ENCODE measurements at places on chromosomes 16 and 17.

GRCh38 chr17:42345396-42346073 lies 42.7 kb downstream of the STAT3 start:
- peak; percentile 71 for DNase-seq

DNA sequence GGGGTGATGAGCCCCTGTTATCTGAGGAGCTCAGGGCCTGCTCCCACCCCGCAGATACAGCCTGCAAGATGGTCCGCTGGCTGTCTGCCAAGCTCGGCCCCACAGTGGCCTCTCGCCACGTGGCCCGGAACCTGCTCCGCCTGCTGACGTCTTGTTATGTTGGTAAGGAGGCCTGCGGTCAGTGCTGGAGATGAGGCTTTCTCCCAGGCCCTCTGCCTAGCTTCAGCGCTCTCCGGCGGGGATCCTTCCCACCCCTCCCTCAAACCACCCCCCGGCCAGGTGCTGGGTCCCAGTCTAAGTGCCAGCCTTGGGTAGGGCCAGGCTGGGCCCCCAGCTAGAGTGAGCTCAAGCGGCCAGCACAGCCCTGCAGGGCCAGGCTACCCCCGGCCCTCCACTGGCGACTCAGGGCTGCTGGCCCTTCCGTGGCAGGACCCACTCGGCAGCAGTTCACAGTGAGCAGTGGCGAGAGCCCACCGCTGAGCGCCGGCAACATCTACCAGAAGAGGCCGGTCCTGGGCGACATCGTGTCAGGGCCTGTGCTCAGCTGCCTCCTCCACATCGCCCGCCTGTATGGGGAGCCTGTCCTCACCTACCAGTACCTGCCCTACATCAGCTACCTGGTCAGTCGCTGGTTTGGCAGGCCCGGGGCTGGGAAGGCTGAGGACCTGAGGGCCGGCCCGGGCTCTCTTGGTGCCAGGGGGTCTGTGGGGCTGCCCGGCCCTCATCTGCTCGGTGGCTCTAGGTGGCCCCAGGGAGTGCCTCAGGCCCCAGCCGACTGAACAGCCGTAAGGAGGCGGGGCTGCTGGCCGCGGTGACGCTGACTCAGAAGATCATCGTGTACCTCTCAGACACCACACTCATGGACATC lies 6.1 kb downstream of the WDR81 start:
- DNase-seq: no peak

GRCh38 chr16:17205279-17206211 lies 265.2 kb downstream of the XYLT1 start:
- DNase-seq: peak; percentile 40

DNA sequence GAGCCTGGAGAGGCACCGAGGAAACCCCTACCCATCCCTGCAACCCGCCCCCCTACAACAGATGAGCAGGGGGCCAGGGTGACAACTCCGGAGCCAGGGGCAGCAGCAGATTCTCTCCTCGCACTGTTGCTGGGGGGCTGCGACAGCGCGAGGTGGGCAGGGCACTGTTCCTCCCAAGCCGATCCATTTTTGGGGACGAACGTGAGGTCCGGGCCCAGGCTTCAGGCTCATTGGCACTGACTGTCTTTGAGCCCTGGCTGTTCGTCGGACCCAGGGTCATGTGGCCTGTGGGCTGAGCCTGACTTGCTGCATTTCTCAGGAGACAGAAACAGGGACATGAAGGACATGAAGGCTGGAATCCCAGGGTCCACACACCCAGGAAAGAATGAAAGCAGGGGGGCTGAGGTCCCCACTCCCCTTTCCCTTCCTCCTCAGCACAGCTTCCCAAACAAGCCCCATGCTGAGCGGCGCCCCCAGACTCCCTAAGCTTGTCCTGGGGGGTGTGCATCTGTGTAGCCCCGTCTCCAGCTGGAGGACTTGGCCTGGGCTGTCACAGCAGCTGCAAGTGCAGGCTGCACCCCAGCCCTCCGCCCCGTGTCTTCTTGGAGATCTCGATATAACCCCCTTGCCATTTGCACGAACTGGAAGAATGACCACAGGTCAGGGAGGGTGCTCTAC lies 18.7 kb downstream of the CEP295NL start:
- peak; percentile 87 for DNase-seq

GRCh38 chr17:35730400-35731005 lies 936 bp upstream of the RASL10B start:
- no peak for DNase-seq

- DNase-seq: no peak
Measured at GRCh38 chr17:8467527-8467926, 31.8 kb downstream of the NDEL1 start.

- DNase-seq: no peak
Measured at GRCh38 chr17:16463358-16464302, 28.4 kb downstream of the LRRC75A start.

DNA sequence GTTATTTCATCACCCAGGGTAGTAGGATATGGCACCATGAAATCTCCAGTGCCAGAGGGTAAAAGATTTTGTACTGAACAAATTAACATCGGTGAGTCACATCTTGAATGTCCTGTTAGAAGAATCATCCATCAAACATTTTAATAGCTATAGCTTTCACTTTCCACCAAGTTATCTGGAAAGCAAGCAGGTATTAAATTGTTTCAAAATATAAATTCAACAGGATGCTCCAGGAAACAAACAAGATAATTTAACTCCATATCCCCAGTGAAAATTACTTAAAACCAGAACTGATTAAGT lies 2.4 kb downstream of the VEZF1 start:
- DNase-seq: no peak

DNA sequence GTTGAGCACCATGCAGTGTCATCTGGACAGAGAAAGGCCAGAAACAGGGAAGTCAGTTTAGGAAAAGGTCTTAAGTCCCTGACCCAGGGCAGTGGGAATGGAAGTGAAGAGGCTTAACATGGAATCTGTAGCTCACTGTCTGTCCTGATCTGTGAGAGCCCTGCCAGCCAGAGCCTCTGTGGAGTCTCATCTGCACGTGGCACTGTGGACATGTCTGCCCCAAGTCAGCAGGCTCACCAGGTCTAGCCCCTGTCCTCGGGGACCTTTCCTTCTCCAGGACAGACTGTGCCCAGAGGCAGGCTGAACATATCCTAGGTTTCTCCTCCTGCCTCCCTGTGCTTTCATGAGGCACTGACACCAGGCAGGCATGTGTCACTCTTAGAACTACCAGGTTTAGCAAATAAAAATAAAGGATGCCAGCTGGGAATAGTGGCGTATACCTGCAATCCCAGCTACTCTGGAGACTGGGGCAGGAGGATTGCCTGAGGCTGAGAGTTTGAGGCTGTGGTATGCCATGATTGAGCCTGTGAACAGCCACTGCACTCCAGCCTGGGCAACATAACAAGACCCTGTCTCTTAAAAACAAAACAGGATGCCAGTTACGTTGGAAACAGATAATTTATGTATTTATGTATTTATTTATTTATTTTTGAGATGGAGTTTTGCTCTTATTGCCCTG lies 22.4 kb downstream of the UNK start:
- DNase-seq: no peak

DNA sequence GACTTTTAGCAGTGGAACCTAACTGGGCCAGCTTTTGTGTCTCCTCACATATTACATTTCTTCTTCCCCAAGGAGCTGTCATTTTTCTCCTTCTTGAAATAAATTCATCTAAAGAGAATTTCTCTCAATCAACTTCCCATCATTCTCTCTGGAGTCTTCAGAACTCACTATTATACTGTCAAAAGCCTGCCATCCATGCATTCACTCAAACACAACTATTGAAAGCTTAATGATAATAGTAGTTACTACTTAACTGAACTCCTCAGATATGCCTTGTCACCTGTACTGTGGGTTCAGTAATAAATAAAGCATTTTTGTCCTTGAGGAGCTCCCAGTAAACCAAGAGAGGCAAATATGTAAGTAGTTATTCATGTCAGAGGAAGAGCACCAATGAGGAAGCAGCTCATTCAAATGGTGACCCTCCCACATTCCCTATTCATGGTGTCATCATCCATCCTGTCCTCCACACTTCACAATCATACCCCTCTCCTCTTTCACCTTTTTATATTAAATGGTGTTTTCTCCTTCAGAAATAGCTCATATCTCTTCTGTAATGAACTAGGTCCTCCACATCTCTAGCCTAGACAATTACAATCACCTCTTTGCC lies 162.6 kb downstream of the CA10 start:
- DNase-seq: no peak

DNA sequence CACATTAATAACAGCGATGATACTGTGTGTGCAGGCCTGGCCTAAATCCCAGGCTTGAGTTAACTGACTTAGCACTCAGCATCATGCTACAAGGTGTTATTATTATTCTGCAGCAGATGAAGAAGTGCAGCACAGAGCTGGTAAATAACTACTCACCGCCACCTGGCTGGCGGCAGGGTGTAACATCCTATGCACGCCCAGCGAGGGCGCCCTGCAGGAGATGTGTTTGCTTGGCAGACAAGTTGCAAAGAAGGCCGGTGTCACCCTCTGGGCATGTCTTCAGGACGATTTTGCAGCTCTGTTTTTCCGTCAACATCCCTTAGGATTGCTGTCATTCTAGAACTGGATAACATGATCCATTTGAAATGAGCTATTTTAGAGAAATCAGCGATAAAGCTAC lies 30.1 kb downstream of the DNAH9 start:
- DNase-seq: no peak

DNA sequence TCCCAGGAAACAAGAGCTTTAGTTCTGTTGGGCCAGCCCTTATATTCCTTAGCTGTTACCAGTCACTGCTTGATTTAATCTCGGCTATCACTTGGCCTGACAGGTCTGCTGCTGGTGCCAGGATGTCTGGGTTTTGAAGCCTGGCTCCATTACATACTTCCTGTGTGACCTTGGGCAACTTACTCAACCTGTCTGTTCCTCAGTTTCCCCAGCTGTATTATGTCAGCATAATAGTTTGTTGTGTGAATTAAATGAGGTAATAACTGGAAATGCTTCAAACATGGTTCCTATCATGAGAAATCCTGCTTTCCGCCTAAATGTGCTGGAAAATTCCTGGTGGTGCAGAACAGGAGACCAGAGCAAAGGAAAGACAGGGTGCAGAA lies 50.6 kb upstream of the STH start:
- DNase-seq: no peak

DNA sequence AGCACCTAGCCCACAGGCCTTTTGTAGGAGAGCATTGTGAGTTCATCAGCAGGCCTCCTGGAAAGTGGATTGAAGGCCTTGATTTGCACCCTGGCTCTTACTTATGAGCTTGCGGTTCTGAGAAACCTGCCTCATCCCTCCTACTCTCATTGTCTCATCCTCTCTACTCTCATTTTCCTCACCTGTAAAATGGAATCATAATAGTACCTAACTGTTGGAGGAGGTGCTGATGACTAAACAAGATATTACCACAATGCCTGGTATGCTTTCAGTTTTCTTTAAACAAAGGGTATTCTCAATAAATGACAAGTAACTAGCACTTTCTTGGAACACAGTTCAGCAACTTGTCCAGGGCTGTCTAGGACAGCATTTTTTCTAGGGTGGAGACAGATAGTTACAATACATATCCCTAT lies 243.1 kb upstream of the MAF start:
- DNase-seq: no peak

DNA sequence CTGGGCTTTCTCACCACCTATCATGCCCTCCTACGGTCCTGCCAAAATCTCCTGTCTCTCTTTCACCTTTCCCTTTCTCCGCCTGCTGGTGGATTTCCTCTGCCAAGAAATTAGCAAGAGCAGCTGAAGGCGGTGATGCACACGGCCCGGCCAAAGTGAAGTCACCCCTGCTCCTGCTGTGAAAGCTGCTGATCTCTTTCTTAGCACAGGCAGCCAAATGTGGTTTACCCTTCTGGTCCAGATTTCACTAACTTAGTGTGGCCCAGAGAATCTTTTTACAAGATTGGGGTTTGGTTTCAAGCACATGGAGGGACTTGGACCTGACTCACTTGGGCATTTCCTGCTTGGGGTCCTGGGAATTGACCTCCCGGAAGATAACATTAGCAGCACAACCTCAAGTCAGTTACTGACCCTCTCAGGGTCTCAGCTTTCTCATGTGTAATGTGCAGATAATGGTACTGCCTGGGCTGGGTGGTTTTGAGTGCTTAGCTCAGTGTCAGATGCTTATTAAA lies 155.7 kb downstream of the SOCS1 start:
- DNase-seq: peak; percentile 50

GRCh38 chr16:77917971-77918370 lies 104.4 kb upstream of the CLEC3A start:
- DNase-seq: no peak

- no peak for DNase-seq
Measured at GRCh38 chr16:86127366-86127765, 228.4 kb downstream of the IRF8 start.

GRCh38 chr16:20247076-20247475 lies 80.2 kb downstream of the GP2 start:
- no peak for DNase-seq

DNA sequence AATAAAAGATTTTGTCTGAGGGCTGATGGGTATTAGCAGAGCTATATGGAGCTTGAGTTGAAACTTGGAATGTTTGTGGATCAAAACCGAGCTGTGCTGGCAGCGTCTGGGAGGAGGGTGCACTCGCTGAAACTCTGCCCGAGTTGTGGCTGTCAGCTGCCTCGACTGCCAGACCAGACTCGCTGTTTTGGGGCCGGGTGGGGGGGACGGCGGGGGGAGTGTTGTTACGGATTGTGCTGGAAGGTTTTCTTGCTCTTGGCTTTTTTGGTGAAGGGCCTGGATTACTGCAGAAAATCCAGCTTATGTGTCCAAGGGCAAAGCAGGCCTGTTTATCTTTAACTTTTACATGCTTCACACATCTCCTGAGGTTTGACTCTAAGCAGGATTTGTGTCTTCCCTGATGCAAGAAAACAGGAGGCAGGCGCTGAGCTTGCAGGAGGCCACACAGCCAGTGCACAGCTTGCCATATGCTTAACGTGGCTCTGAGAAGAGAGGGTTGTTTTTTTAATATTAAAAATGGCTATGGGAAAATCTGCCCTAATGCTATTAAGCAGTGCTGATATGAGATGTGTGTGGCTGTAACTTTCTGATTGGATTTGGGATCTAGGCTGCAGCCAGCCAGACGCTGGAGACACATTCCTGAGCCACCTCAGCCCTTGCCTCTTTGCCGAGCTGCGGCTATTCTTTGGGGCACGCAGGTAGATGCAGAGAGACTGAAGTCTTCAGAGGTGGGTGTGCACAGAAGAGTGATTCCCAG lies 20.5 kb upstream of the RPTOR start:
- DNase-seq: no peak

DNA sequence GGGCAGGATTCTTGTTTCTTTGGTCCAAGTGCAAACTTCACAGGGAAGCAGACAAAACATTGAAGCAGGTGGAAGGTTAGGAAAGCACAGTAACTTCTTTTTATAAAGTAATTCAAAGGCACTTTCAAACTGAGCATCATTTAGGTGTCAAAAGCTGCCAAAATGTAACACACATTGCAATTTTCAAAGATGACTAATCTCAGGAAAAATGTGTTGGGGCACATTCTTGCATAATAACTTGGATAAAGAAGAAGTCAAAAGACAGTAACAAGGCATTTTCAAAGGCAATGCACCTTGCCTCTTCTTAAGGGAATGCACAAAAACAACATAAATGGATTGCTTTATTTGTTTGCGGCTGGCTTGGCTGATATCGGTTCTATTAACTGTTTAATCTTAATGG lies 3.6 kb downstream of the KCNJ2 start:
- DNase-seq: peak; percentile 28

GRCh38 chr17:72516772-72517399 lies 396.1 kb downstream of the SOX9 start:
- DNase-seq: no peak
